Hematopoietic multipotent progenitor cell treated with erythropoietin and hydrocortisone succinate and interleukin-3 and kit ligand, for 6 days (in vitro differentiated cells): ENCODE measurements at places on chromosomes 4 and X.

DNA sequence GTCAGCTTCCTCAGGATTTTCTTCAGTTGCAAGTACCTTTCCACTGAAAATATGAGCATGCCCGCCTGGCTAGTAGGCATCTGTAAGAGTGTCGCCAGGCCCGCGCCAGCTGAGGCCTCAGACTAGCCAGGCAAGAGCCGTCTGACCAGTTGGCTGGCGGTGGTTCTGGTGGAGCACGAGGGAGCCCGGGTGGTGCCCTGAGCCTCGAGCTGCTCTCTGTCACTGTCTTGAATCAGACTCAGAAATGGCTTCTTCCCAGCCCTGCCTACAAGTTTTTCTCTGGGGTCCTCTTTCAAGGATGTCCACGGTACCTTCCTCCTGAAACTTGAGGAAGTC, 11.9 kb downstream of the GRPEL1 start:
- no peak for DNase-seq

- no peak for DNase-seq
These were observed 28.9 kb downstream of the NSD2 start for GRCh38 chr4:1900087-1900433.

DNA sequence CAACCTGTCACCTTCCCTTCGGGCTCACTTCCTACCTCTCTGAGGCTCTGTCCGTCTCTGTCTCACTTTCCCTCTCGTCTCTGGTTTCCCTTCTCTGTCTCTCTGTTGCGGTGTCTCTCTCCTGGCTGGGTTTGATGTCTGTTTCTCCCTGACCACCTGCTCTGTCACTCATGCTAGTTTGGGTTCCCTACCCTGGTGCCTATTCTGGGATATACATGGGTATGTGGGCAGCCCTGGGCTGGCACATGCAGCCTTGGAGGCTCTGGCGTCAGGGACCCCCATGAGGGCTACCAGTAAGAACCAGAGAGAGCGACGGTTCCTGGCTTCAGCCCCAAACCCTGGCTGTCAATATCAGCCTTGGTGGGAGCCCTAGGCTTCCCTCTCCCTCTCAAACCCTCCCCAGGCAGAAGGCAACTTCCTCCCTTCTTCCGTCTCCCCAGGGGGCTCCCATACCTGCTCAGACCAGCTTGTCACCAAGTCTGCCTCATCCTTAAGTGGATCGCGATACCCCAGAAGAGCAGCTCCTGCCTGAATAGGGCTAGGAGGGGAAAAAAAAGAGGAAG, 314 bp downstream of the DNASE1L1 start:
- no peak for DNase-seq

GRCh38 chr4:7591409-7592053, 156.8 kb upstream of the PSAPL1 start:
- no peak for DNase-seq

GRCh38 chr4:74904509-74905065, 28.3 kb upstream of the PARM1 start:
- DNase-seq, result no peak
